Esophagus squamous epithelium (tissue), 5 donors: ENCODE measurements at places on chromosomes 5 and 9. TPM values are rescaled to one million over a fixed set of nuclear protein-coding genes. Genes with fewer than 3 reads are reported as not detected.

NR5A1 gene
- not detected for total RNA-seq

ARHGEF37 gene
- 19.7 TPM for total RNA-seq

ADAMTS16 gene
- total RNA-seq: 0.19 TPM

FRMD3 gene
- 1.4 TPM for total RNA-seq

GABRA6 gene
- total RNA-seq: not detected

ADRB2 gene
- total RNA-seq: 11.3 TPM

GABRA1 gene
- not detected for total RNA-seq

TNIP1 gene
- 109 TPM for total RNA-seq

SMIM33 gene
- not detected for total RNA-seq

DNA sequence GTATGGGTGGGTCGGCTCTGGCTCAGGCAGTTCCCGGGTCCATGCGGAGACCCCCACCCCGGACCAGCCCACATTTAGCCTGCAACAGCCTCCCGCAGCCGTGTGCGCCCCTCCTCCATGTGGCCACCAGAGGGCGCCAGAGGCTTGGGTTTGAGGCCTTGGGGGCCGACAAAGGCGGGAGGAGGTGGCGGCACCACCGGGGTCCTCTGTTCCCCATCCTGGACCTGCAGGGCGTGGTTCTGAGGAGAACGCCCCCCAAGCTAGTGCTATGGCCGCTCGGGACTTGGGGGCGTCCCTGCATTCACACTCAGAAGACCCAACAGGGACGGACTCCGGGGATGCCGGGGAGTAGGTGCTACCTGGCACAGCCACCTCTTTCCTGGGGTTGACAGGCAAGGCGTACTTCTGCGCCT is 16.5 kb downstream of the ASS1 start:
- H3K27ac ChIP-seq: no peak overlapping the region
- H3K27me3 ChIP-seq: no peaks in the 10 kb centered on the region
- no peak overlapping the region for H3K4me3 ChIP-seq
- DNase-seq: no peak

DNA sequence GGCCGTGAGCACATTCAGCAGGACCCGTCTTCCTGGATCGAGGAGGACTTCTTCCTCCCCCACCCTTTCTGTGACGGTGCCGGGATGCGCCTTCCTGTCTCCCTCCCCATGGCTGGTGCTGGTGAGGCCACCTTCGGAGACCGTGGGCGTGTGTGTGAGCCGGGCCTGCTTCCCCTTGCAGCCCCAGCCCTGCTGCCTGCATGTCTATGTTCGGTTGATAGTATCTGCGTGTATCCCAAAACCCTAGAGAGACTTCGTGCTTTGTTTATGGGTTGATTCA is 12.8 kb downstream of the CEP72 start:
- peaks cover 10% of the 10 kb centered on the region for H3K36me3 ChIP-seq
- no peak overlapping the region for H3K27ac ChIP-seq
- H3K4me3 ChIP-seq: no peak overlapping the region

- H3K4me1 ChIP-seq: no peaks in the 10 kb centered on the region
- H3K4me3 ChIP-seq: no peak overlapping the region
- no peak for DNase-seq
Measured at GRCh38 chr9:71624728-71625127, 143.6 kb downstream of the CEMIP2 start.

DNA sequence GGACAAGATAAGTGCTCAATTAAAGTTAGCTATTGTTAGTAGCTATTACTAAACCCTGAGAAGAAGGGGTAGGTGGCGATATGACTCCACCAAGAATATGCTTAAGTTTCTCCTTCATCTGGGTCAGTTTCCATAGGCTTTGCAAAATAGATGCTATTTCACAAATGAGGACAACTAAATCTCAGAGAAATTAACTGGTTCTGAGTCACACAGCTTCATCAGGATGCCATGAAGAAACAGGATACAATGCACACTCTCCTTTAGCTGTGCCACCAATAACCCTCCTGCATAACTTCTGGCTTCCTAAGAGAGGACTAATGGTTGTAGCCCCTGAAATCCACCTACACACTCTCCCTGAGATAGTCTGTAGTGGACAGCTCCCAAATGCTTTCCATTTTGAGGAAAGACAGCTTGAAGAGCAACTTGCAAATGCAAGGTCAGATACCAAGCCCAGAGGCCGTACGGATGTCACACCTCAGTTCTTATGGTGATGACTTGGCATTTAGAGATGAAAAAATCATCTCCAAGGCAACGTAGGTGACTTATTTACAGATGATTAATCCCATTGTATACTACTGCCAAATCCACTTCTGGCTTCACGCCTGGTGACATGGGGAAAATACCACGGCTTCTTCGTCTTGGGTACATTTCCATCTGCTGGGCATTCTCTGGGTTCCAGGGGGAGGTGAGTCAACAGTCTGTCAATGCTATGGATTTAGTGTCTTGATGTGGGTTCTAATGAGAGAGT is 251.4 kb upstream of the IL12B start:
- H3K27ac ChIP-seq: no peak overlapping the region
- no peak overlapping the region for H3K4me3 ChIP-seq
- H3K36me3 ChIP-seq: no peaks in the 10 kb centered on the region
- H3K27me3 ChIP-seq: peaks cover 12% of the 10 kb centered on the region
- DNase-seq: no peak
- H3K4me1 ChIP-seq: peaks cover 12% of the 10 kb centered on the region

GRCh38 chr5:88979244-88979643 is 96.3 kb upstream of the MEF2C start:
- no peaks in the 10 kb centered on the region for H3K27me3 ChIP-seq
- no peak overlapping the region for H3K4me3 ChIP-seq
- no peak for DNase-seq
- no peaks in the 10 kb centered on the region for H3K4me1 ChIP-seq

GRCh38 chr5:132227485-132228240 is at the start of gene P4HA2:
Gene P4HA2, minus strand, starts transcription at chr5:132227853. Its CDS starts 9,227 bp downstream, at chr5:132218626.
- H3K36me3 ChIP-seq: no peaks in the 10 kb centered on the region
- no peak for DNase-seq
- peak within 1 kb of the TSS; percentile 51 for H3K4me3 ChIP-seq

GRCh38 chr5:132467287-132467984 is 23.1 kb downstream of the IRF1 start:
- H3K4me3 ChIP-seq: no peak overlapping the region
- H3K36me3 ChIP-seq: no peaks in the 10 kb centered on the region
- no peaks in the 10 kb centered on the region for H3K27me3 ChIP-seq
- H3K27ac ChIP-seq: peak overlapping the region; percentile 86
- DNase-seq: no peak

DNA sequence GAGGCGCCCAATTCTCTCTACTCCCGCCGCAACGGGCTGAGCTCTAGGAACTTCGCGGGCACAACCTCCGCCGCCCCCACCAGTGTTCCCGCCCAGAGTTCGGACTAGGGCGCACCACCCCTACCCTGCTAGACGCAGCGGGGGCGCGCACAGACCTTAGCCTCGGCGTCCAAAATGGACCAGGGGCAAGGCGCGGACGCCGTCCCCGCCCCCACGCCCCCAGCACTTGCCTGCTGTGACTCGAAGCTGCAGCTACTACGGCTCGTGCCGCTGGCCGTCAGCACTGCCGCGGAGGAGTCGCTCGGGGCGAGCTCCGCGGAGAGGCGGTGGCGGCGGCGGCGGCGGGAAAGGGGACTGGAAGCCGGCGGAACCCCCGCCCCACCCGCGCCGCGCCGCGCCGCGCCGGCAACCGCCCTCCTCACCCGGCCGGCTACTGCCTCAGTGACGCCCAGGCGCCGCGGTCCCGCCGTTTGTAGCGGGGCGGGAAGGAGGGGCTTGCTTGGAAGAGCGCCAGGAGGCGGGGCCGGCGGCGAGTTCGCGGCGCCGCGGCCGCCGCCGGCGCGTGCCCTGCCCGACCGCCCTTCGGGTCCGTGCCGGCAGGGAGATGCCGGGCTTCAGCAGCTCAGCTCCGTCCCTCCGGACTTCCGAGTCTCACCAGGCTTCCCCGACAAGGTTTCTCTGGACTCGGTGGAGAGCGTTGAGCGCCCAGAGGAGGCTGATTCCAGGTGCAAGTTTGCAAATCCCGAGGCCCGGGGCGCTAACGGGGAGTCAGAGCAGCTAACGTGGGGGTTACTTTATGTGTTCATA is 4.5 kb downstream of the ELAVL2 start:
- H3K27me3 ChIP-seq: peaks cover 7% of the 10 kb centered on the region
- H3K4me1 ChIP-seq: peaks cover 52% of the 10 kb centered on the region
- DNase-seq: no peak
- peak overlapping the region; percentile 39 for H3K4me3 ChIP-seq
- no peaks in the 10 kb centered on the region for H3K36me3 ChIP-seq
- H3K27ac ChIP-seq: no peak overlapping the region

DNA sequence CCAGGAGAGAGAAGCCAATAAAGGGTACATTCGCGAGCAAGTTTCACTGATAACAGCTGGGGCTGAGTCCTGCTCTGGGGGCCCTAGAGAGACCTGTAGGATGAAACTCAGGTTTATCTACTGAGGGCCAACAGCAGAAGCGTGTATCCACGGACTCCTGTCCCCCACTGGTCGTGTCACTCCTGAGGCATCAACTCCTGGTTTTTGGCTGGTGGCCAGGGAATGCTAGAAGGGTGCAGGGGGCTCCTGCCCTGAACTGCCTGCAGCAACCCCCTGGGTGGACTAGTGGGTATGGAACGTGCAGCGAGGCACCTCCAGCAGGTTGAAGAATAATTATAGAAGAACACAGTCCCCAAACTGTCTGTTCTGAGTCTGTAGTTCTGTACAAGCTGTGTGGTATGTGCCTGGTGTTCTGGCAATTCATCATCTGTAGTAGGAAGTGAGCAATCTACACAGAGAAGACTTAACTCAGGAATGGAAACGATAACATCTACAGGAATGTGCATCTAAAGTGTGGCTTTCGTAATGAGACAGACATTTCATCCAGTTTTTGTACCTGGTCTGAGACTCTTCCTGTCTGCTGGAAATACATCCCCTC is 64.5 kb upstream of the GNA14 start:
- no peaks in the 10 kb centered on the region for H3K27me3 ChIP-seq
- no peak overlapping the region for H3K4me3 ChIP-seq
- no peaks in the 10 kb centered on the region for H3K36me3 ChIP-seq
- no peak overlapping the region for H3K27ac ChIP-seq
- H3K4me1 ChIP-seq: no peaks in the 10 kb centered on the region
- no peak for DNase-seq

- DNase-seq: no peak
- peaks cover 55% of the 10 kb centered on the region for H3K36me3 ChIP-seq
- H3K4me3 ChIP-seq: no peak overlapping the region
- peaks cover 6% of the 10 kb centered on the region for H3K4me1 ChIP-seq
- H3K27me3 ChIP-seq: no peaks in the 10 kb centered on the region
- no peak overlapping the region for H3K27ac ChIP-seq
Measured at GRCh38 chr9:128175726-128176125, 15.6 kb downstream of the CIZ1 start.

GRCh38 chr5:172441262-172441751 is 13.0 kb downstream of the SH3PXD2B start:
- H3K4me1 ChIP-seq: peaks cover 27% of the 10 kb centered on the region
- H3K36me3 ChIP-seq: peaks cover 3% of the 10 kb centered on the region
- no peak overlapping the region for H3K27ac ChIP-seq
- DNase-seq: no peak
- H3K27me3 ChIP-seq: no peaks in the 10 kb centered on the region
- no peak overlapping the region for H3K4me3 ChIP-seq

GRCh38 chr5:29005386-29005785 is 1967.0 kb upstream of the CDH9 start:
- H3K4me3 ChIP-seq: no peak overlapping the region
- H3K36me3 ChIP-seq: no peaks in the 10 kb centered on the region
- no peaks in the 10 kb centered on the region for H3K27me3 ChIP-seq
- no peak for DNase-seq
- no peak overlapping the region for H3K27ac ChIP-seq

DNA sequence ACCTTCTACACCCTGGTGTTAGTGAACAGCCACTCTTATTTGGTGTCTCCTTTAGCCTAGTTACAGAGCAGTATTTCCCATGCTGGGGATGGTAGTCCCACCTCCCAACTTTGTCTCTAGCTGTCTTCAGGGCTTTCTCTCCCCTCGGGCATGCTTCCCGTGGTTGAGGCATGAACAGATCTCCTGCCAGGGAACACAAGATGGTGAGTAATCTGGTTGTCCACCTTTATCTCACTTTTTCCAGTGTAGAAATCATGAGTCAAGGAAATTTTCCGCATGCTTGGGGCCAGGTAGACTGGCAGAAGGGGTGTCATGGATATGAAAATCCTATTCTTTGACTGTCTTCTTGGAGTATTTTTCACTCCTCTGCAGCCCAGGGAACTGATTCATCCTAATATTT is 532.9 kb downstream of the ANXA1 start:
- no peaks in the 10 kb centered on the region for H3K4me1 ChIP-seq
- no peak overlapping the region for H3K4me3 ChIP-seq
- no peak overlapping the region for H3K27ac ChIP-seq
- H3K27me3 ChIP-seq: no peaks in the 10 kb centered on the region

- no peak overlapping the region for H3K27ac ChIP-seq
- no peak for DNase-seq
- H3K36me3 ChIP-seq: no peaks in the 10 kb centered on the region
- H3K4me3 ChIP-seq: no peak overlapping the region
- H3K4me1 ChIP-seq: peaks cover 29% of the 10 kb centered on the region
Measured at GRCh38 chr5:149517461-149518122, 33.6 kb downstream of the CSNK1A1 start.

GRCh38 chr9:77099388-77099787 is 77.9 kb upstream of the VPS13A start:
- H3K27me3 ChIP-seq: no peaks in the 10 kb centered on the region
- H3K27ac ChIP-seq: no peak overlapping the region
- no peaks in the 10 kb centered on the region for H3K36me3 ChIP-seq
- DNase-seq: no peak
- no peaks in the 10 kb centered on the region for H3K4me1 ChIP-seq

DNA sequence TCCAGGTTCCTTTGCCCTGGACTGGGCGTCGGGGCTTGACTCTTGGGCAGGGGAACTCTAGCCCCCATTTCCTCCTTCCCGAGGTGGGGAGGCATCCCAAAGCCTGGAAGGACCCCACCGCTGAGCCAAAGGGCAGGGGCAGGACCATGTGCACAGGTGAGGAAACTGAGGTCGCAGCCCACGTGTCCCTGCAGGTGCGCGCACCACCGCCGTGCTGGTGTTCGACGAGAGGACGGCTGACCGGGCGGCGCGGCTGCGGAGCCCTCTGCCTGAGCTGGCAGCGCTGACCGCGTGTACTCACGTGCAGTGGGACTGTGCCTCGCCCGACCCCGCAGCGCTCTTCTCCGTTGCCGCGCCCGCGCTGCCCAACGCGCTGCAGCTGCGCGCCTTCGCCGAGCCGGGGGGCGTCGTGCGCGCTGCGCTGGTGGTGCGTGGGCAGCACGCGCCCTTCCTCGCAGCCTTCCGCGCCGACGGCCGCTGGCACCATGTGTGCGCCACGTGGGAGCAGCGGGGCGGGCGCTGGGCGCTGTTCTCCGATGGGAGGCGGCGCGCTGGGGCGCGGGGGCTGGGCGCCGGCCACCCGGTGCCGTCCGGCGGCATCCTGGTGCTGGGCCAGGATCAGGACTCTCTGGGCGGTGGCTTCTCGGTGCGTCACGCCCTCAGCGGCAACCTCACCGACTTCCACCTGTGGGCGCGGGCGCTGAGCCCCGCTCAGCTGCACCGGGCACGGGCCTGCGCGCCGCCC is 2.8 kb downstream of the ADGRD2 start:
- no peaks in the 10 kb centered on the region for H3K4me1 ChIP-seq
- no peak for DNase-seq
- H3K27ac ChIP-seq: no peak overlapping the region
- peak overlapping the region; percentile 41 for H3K4me3 ChIP-seq
- no peaks in the 10 kb centered on the region for H3K36me3 ChIP-seq
- H3K27me3 ChIP-seq: peaks cover 8% of the 10 kb centered on the region

- H3K4me3 ChIP-seq: no peak overlapping the region
- no peaks in the 10 kb centered on the region for H3K36me3 ChIP-seq
- no peak overlapping the region for H3K27ac ChIP-seq
- H3K27me3 ChIP-seq: no peaks in the 10 kb centered on the region
- no peaks in the 10 kb centered on the region for H3K4me1 ChIP-seq
Measured at GRCh38 chr5:127739807-127740384, 36.7 kb downstream of the CCDC192 start.

- H3K4me3 ChIP-seq: no peak overlapping the region
- H3K27me3 ChIP-seq: no peaks in the 10 kb centered on the region
- DNase-seq: no peak
- H3K4me1 ChIP-seq: no peaks in the 10 kb centered on the region
- no peak overlapping the region for H3K27ac ChIP-seq
Measured at GRCh38 chr9:138015021-138015829, 137.6 kb downstream of the CACNA1B start.
